ENCODE measurements at places on chromosomes 7 and 10.
A peak's percentile ranks its signal among the peaks of the same experiment; 100 is the strongest.

GRCh38 chr10:78197628-78198272, 164.1 kb downstream of the RPS24 start:
- no peak for DNase-seq

GRCh38 chr10:121216295-121216694, 365.1 kb downstream of the WDR11 start:
- no peak for DNase-seq

GRCh38 chr10:102245932-102246251, 560 bp downstream of the GBF1 start:
- no peak for DNase-seq

DNA sequence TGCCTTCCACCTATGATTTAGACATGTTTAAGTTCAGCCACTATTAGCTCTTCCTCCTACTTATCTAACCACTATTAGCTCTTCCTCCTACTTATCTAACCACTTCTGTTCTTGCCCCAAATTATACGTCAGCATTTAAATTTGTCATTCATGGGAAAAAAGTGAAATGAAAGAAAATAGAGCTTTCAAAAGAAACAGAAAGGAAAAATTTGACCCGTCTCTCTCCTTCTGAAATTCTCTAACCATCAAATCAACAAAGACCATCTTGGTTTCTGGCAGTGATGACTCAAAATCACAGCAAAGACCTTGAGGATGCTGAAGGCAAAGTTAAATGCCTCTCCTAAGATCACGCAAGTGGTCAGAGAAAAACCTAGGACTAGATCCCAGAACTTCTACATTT, 2.6 kb downstream of the LIPA start:
- no peak for DNase-seq

- no peak for DNase-seq
These were observed 113.9 kb downstream of the KIF20B start for GRCh38 chr10:89815049-89815853.

- no peak for DNase-seq
These were observed 28.2 kb upstream of the ZCCHC24 start for GRCh38 chr10:79473496-79474095.

DNA sequence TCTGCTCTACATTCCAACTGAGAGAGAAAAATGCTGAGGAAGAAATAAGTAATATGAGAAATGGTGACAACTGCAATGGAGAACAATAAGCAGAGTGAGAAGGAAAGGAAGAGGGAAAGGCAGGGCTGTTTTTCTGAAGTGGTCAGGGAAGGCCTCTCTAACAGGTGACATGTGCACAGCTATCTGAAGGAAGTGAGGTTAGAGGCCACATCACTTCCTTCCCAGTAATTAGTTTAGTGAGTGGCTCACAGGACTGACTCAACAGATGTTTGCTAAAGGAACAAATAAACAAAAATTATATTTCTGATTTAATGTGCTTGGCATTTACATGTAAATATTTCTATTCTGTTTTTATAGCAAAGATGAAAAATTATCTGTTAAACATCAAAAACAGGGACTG, 77.9 kb downstream of the ARHGAP21 start:
- no peak for DNase-seq

- no peak for DNase-seq
These were observed 133.0 kb downstream of the ADAM12 start for GRCh38 chr10:126255313-126255712.

DNA sequence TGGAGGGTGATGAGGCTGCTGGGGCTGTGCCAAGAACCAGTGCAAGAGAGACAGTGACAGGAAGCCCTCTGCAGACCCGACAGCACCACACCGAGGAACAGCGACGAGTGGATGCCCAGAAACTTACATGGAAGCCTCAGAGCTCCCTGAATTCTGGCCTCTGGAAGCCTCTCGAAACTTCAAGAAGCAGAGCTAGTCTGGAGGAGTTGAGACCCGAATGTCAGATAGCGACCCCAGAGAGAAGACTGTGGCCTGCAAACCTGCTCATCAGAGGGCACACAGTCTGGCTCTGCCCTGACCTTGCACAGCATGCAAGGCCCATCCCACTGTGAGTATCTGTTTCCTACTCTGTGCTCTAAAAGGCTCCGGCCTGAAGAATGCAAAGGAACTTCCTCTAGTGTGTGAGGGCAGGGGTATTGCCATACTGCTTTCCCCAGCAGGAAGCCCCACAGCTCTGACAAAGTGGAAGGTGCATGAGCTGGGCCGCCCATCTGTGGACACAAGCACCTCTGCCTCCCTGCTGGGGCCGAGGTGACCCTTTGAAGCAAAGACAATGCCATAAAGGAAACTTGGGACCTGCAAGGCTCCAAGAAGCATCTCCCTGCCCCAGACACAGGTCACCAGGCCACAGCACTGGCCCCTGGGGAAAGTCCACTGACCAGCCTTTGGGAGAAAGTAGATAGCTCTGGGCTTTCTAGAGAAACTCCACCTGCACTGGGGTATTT, 10.5 kb upstream of the C10orf71 start:
- DNase-seq: no peak

DNA sequence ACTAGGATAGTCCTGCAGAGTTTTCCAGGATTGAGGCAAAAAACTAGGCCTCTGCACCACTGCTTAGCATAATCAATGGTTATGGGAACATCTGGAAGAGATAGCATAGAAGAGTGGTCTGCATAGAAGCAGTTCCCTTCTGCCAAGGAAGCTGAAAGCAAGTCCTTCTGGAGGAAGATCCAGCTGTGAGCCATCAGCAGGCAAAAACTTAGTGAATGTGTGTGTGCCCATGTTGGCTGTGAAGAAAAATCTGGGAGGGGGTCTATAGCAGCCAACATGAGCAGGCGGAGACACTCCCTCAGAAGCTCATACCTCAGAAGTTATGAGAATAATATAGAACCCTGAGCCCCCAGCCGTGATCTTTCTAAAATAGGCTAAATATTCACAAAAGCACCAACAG, 228.1 kb upstream of the STEAP1 start:
- no peak for DNase-seq

DNA sequence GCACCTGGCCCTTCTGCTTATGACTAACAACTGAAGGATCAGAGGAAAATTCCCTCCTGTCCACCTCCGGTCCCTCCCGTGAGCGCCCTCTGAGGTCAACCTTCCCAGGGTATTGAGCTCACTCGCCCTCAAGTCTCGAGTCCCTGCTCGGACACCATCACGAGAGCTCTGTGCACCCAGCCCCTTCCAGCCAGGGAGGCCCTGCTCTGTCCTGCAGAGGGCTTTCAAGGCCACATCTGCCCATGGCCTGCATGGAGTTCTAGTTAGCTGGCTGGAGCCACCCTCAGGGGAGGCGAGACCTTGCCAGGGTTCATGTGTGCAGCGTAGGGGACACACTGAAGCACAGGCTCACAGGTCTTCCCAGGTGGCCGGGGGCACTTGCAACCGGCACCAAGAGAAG, 110.9 kb upstream of the MACROH2A2 start:
- no peak for DNase-seq

GRCh38 chr7:1366801-1367405, 92.4 kb downstream of the MICALL2 start:
- DNase-seq: no peak

GRCh38 chr7:99394188-99394502, 14.3 kb downstream of the PDAP1 start:
- no peak for DNase-seq

- no peak for DNase-seq
These were observed 256.8 kb downstream of the ZMYND11 start for GRCh38 chr10:391847-392704.

GRCh38 chr7:142548978-142549377, 200.3 kb upstream of the PRSS1 start:
- no peak for DNase-seq

DNA sequence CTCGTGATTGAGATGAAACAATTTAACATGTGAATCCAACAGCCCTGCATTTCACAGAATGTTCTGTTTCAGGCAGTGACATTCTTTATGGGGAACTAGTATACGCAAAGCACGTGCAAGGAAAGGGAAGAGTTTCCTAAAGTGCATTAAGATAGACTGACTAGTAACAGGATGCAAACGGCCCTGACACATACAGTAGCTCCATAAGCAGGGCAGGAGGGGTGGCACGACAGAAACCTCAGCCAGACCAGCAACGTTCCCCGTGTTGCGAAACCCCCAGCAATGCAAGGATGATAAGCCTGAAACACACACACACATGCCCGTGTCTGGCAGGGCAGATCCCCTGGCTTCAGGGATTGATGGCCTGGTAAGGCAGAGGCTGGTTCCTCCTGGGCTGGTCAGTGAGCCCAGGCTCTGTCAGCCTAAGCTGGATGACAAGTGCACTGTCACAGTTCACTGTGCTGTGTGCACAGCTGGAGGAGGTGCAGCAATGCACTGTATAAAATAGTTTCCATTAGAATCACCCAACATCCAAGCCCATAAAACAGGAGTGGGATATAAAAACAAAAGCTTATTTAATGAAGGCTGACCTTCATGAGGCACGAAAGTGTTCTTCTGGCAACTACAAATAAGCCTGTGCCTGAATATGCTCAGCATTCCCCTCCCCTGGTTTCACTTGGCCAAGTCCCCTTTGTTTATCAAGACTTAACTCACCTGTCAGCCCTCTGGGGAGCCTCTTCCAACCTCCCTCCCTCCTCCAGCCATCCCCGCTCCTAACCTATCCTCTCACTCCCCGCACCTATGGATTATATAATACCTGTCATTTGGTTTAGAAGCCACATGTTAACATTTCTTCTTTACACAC, 88.8 kb downstream of the GSAP start:
- DNase-seq: no peak

- DNase-seq: no peak
These were observed 55.4 kb upstream of the FAM3C start for GRCh38 chr7:121451367-121452094.

- no peak for DNase-seq
These were observed 160.9 kb upstream of the BMPER start for GRCh38 chr7:33744293-33745075.

GRCh38 chr10:16910793-16911164, 93.6 kb upstream of the RSU1 start:
- DNase-seq: peak; percentile 7

GRCh38 chr7:138095972-138096935, 20.0 kb downstream of the AKR1D1 start:
- DNase-seq: no peak

GRCh38 chr10:125661941-125662515, 20.9 kb downstream of the TEX36 start:
- no peak for DNase-seq

- no peak for DNase-seq
These were observed 105.7 kb upstream of the SHH start for GRCh38 chr7:155917836-155918430.

GRCh38 chr10:6234371-6234770, 31.6 kb downstream of the PFKFB3 start:
- no peak for DNase-seq

GRCh38 chr10:77175631-77176222, 461.9 kb downstream of the KCNMA1 start:
- no peak for DNase-seq

DNA sequence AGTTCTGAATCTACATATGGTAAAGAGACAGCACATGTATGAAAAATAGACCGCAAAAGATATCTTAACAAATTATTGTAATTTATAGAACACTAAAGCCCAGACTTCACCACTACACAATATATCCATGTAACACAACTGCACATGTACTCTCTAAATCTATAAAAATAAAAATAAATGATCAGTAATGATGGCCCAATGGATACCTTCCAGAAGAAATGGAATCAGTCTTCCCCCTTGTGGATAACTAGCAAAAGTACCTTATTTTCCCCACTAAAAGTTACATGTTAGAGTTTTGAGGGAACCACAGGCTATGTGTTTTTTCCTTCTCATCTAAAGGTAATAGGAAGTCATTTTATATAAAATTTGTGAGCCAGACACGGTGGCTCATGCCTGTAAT, 25.7 kb downstream of the C7orf25 start:
- no peak for DNase-seq

- DNase-seq: no peak
These were observed 74.1 kb upstream of the HDAC9 start for GRCh38 chr7:18421297-18422002.

DNA sequence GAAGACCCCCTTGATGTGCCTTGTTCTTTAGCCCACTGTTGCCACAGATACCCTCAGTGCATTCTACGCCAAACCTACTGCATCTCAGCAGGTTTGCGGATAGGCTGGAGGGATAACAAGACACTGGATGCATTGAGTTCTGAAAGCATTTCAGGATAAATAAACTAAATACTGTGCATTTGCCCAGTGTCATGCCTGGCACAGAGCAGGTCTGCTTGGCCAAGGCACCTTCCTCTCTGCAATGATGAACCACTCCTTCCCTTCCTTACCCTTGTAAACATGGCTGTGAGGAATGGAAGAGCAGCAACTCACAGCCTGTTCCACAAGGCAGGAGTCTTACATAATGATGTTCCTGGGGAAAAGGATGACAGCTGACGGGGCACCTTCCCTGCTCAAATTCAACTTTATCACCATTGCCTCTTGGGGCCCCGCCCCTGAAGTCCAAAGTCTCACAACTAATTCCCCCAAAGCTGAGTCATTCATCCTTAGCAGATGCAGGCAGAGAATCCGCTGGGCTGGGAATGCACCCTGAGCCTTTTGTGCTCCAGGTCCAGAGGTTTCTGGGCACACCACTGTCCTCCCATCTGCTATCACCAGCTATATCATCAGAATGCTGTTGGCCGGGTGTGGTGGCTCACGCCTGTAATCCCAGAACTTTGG, 11.6 kb downstream of the DDX56 start:
- no peak for DNase-seq

GRCh38 chr10:100826983-100827818, 81.8 kb downstream of the PAX2 start:
- no peak for DNase-seq

DNA sequence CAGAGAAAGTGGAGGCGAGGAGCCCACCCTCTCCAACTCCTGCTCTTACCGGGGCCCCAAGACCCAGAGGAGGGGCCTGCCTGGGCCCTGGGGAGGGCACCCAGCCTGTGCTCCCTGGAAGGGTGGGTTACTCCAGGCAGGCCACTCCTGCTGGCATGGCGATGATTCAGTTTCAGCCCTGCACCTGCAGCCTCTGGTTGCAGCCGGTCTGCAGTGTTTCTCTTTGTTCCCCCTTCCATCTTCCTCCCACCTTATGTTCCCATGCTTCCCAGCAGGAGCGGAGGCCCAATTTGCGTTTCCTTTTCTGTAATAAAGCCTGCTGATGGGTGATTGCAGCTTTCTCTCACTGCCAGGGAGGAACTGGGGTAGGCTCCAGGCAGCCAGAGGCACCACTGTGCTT, 53.2 kb upstream of the FAM20C start:
- no peak for DNase-seq

DNA sequence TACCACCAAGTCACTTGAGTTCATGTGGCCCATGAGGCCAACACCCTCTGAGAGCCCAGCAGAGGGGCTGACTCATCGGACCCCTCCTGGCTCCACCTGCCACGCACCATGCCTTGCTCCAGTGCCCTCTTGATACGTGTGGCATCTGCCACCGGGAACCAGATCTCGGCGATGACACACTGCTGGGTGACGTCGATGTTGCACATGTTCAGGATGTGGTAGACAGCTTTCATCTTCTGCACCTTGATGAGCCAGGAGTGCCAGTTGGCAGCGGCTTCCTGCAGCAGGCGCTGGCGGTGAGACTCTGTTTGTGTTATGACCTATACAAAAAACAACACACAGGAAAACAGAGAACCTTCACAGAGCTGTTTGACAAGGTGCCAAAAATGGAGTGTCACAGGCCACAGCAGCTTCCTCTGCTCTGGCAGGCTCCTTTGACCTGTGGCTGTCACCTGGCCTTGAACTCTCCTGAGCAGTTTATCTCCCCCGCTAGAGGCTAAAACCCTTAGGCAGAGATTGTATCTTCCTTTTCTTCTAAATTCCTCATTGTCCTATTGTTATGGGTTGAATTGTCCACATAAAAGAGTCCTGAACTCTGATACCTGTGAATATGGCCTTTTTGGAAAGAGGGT, 45.2 kb upstream of the TMEM213 start:
- DNase-seq: peak; percentile 95
